ENCODE measurements at places on chromosomes 7 and 10. TPM values are rescaled to one million over a fixed set of nuclear protein-coding genes. Genes with fewer than 3 reads are reported as not detected.

The PARD3 gene
- 41.7 TPM for total RNA-seq

- peak; percentile 80 for DNase-seq
- peaks cover 3% of the 10 kb centered on the region for H3K27me3 ChIP-seq
- peaks cover 4% of the 10 kb centered on the region for H3K36me3 ChIP-seq
- H3K4me1 ChIP-seq, result no peaks in the 10 kb centered on the region
- no peak overlapping the region for H3K27ac ChIP-seq
- peak overlapping the region; percentile 37 for H3K4me3 ChIP-seq
These were observed 860 bp downstream of the SEC31B start for GRCh38 chr10:100518761-100519241.

The TMEM225B gene
- total RNA-seq, result 0.74 TPM

The STK17A gene
- total RNA-seq, result 30.6 TPM

- no peaks in the 10 kb centered on the region for H3K4me1 ChIP-seq
- no peak overlapping the region for H3K4me3 ChIP-seq
- DNase-seq, result peak; percentile 8
- H3K27me3 ChIP-seq, result no peaks in the 10 kb centered on the region
- no peaks in the 10 kb centered on the region for H3K36me3 ChIP-seq
- no peak overlapping the region for H3K27ac ChIP-seq
These were observed 90.6 kb upstream of the PPP2R2D start for GRCh38 chr10:131810036-131810804.

DNA sequence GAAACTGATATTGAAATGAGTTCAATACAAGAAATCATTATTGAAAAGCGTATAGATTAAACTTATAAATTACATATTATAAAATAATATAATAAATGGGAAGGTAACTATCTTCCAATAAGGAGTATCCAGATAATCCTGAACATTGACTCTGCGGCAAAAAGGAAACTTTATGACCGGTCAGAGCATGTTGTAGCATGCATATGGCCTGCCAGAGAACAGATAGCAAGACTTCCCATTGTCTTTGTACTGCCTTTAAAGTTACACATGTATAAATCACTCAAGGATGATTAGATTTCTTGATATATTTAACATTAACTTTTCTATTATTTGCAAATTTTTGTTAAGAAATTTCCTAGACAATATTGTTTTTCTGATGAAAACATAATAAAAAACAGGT is 56.2 kb upstream of the ETV1 start:
- no peaks in the 10 kb centered on the region for H3K27me3 ChIP-seq
- no peaks in the 10 kb centered on the region for H3K4me1 ChIP-seq
- DNase-seq, result no peak

The SPDYE2B gene
- total RNA-seq, result not detected

The CPA2 gene
- total RNA-seq, result 5.2 TPM

GRCh38 chr10:121337427-121337826 is 260.8 kb downstream of the FGFR2 start:
- H3K27me3 ChIP-seq, result no peaks in the 10 kb centered on the region
- H3K4me3 ChIP-seq, result no peak overlapping the region
- H3K27ac ChIP-seq, result no peak overlapping the region

GRCh38 chr10:132855889-132856288 is 69.9 kb upstream of the NKX6-2 start:
- no peaks in the 10 kb centered on the region for H3K27me3 ChIP-seq
- H3K4me1 ChIP-seq, result no peaks in the 10 kb centered on the region
- no peak for DNase-seq
- H3K36me3 ChIP-seq, result no peaks in the 10 kb centered on the region
- H3K27ac ChIP-seq, result no peak overlapping the region

GRCh38 chr7:103524042-103524907 is 78.3 kb upstream of the SLC26A5 start:
- no peak overlapping the region for H3K27ac ChIP-seq
- no peaks in the 10 kb centered on the region for H3K27me3 ChIP-seq
- no peaks in the 10 kb centered on the region for H3K4me1 ChIP-seq
- H3K36me3 ChIP-seq, result no peaks in the 10 kb centered on the region
- no peak overlapping the region for H3K4me3 ChIP-seq
- no peak for DNase-seq

- no peaks in the 10 kb centered on the region for H3K27me3 ChIP-seq
- H3K27ac ChIP-seq, result no peak overlapping the region
- no peak overlapping the region for H3K4me3 ChIP-seq
These were observed 2.6 kb upstream of the CDK6 start for GRCh38 chr7:92838934-92839333.

DNA sequence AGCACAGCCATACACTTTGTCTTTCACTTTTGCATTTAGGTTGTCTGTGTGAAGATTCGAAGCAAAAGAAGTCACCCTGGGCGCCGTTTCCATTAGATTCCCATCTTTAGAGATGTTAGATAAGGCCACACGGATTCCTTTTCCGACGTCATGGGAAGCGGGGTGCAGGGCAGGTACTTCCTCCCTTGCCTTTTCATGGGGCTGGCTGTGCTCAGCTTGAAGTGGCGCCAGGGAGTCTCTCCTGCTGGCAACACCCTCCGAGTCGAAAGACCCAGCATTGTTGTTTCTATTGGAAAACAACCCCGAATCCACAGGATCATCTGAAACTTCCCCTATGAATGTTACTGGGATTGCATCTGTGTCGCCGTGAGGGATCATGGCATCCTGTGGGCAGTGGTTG is 246.4 kb upstream of the GRB10 start:
- no peak overlapping the region for H3K4me3 ChIP-seq
- no peaks in the 10 kb centered on the region for H3K27me3 ChIP-seq
- DNase-seq, result no peak
- H3K27ac ChIP-seq, result no peak overlapping the region
- no peaks in the 10 kb centered on the region for H3K4me1 ChIP-seq

GRCh38 chr10:12971001-12971788 is 30.3 kb downstream of the CCDC3 start:
- H3K27me3 ChIP-seq, result no peaks in the 10 kb centered on the region
- H3K36me3 ChIP-seq, result no peaks in the 10 kb centered on the region
- H3K4me1 ChIP-seq, result no peaks in the 10 kb centered on the region
- H3K27ac ChIP-seq, result no peak overlapping the region
- H3K4me3 ChIP-seq, result no peak overlapping the region

GRCh38 chr7:12296051-12296570 is 85.0 kb downstream of the TMEM106B start:
- H3K36me3 ChIP-seq, result no peaks in the 10 kb centered on the region
- H3K4me3 ChIP-seq, result no peak overlapping the region
- no peaks in the 10 kb centered on the region for H3K27me3 ChIP-seq
- H3K4me1 ChIP-seq, result no peaks in the 10 kb centered on the region
- DNase-seq, result no peak
- no peak overlapping the region for H3K27ac ChIP-seq

The MSMB gene
- not detected for total RNA-seq

DNA sequence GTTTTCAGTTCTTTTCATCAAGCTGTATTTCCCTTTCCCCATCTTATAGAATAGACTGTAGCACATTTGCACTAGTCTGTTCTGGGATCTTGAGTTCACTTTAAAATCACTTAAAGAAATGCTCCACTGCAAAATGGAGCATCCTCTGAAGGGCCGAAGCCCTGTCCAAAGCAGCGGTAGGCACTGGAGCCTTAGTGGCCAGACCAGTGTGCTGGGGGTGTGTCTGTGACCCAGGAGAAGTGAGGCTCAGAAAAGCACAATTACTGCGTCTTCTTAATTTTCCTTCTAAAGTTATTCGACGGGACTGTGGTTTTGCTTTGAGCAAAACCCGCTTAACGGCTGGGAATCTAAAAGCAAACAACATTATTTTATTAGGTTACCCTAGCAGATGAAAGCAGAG is 205.7 kb downstream of the SLC25A13 start:
- H3K4me1 ChIP-seq, result no peaks in the 10 kb centered on the region
- no peaks in the 10 kb centered on the region for H3K36me3 ChIP-seq

GRCh38 chr7:114183311-114184088 is 231.1 kb upstream of the FOXP2 start:
- no peak for DNase-seq
- H3K4me1 ChIP-seq, result no peaks in the 10 kb centered on the region
- no peaks in the 10 kb centered on the region for H3K27me3 ChIP-seq
- no peak overlapping the region for H3K27ac ChIP-seq
- H3K4me3 ChIP-seq, result no peak overlapping the region

The FGFR2 gene
- total RNA-seq, result 40.9 TPM

GRCh38 chr10:117254338-117254737 is 13.4 kb downstream of the SLC18A2 start:
- H3K4me3 ChIP-seq, result no peak overlapping the region
- DNase-seq, result no peak
- H3K27ac ChIP-seq, result no peak overlapping the region
- H3K27me3 ChIP-seq, result no peaks in the 10 kb centered on the region

DNA sequence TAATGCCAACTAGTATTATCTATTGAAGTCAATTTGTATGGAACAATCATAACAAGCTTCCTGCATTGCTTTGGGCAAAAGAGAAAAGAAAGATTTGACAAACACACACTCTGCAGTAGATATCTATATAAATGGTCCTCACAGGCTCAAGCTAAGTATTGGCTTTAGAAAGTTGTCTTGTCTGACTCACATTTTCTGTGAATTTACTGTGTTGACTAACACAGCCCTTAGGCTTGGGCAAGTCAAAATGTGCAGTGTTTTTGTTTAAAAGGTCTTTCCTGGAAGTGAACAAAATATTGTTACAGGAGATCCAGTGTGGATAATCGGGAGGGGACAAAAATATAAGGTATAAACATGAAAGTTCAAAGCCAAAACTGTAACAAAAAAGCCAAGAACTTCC is 194.4 kb downstream of the RELN start:
- DNase-seq, result no peak
- H3K27ac ChIP-seq, result no peak overlapping the region
- no peaks in the 10 kb centered on the region for H3K27me3 ChIP-seq
- no peaks in the 10 kb centered on the region for H3K36me3 ChIP-seq
- no peaks in the 10 kb centered on the region for H3K4me1 ChIP-seq

DNA sequence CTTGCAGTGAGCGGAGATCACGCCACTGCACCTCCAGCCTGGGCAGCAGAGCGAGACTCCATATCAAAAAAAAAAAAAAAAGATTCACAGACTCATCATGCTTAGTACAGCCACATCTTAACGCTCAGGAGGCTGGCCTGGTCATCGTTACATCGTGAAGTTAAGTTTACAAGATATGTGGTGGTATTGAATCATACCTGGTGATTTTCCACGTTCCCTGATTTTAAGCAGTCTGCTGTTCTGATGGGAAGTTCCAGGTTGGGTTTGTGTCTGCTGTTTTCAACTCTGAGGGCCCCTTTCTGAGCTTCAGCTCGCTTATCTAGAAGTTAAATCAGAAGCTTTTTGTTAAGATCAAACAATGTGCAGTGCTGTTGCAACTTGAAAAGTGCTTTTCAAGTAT is 6.9 kb downstream of the PPP2R2D start:
- no peak overlapping the region for H3K27ac ChIP-seq
- H3K27me3 ChIP-seq, result no peaks in the 10 kb centered on the region
- no peak overlapping the region for H3K4me3 ChIP-seq
- H3K36me3 ChIP-seq, result no peaks in the 10 kb centered on the region
- DNase-seq, result no peak
- H3K4me1 ChIP-seq, result peaks cover 9% of the 10 kb centered on the region

- H3K4me3 ChIP-seq, result no peak overlapping the region
- no peak overlapping the region for H3K27ac ChIP-seq
- H3K4me1 ChIP-seq, result no peaks in the 10 kb centered on the region
- DNase-seq, result no peak
These were observed 71.2 kb downstream of the GRB10 start for GRCh38 chr7:50711271-50712175.

- no peaks in the 10 kb centered on the region for H3K4me1 ChIP-seq
- H3K27me3 ChIP-seq, result no peaks in the 10 kb centered on the region
- no peaks in the 10 kb centered on the region for H3K36me3 ChIP-seq
- no peak overlapping the region for H3K27ac ChIP-seq
- H3K4me3 ChIP-seq, result no peak overlapping the region
- no peak for DNase-seq
These were observed 50.3 kb upstream of the ZEB1 start for GRCh38 chr10:31268444-31269303.

DNA sequence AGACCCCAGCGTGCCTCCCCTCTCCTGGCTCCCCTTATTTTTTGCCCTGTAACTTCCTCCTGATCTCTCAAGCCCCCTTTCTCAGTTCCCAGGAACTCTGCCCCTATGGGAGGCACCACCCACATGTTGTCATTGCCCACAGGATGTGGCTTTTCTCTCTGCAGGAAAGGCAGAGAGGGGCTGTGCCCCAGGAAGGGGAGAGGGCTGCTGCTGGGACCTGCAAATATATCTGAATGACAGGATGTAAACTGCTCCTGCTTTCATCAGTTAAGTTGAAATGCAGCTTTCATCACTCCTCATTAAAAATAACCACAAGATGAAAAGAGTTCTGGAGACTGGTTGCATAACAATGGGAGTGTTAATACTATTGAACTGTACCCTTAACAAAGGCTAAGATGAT is 103.3 kb downstream of the CLEC2L start:
- H3K4me1 ChIP-seq, result no peaks in the 10 kb centered on the region
- H3K36me3 ChIP-seq, result no peaks in the 10 kb centered on the region
- no peaks in the 10 kb centered on the region for H3K27me3 ChIP-seq
- no peak for DNase-seq

GRCh38 chr10:61778137-61778536 is 115.4 kb downstream of the CABCOCO1 start:
- no peaks in the 10 kb centered on the region for H3K27me3 ChIP-seq
- H3K36me3 ChIP-seq, result no peaks in the 10 kb centered on the region
- no peak overlapping the region for H3K27ac ChIP-seq
- H3K4me1 ChIP-seq, result no peaks in the 10 kb centered on the region
- no peak for DNase-seq

- no peak overlapping the region for H3K27ac ChIP-seq
- H3K4me3 ChIP-seq, result no peak overlapping the region
- DNase-seq, result no peak
- H3K4me1 ChIP-seq, result no peaks in the 10 kb centered on the region
- no peaks in the 10 kb centered on the region for H3K27me3 ChIP-seq
- no peaks in the 10 kb centered on the region for H3K36me3 ChIP-seq
These were observed 144.1 kb downstream of the EMX2 start for GRCh38 chr10:117686606-117687005.

DNA sequence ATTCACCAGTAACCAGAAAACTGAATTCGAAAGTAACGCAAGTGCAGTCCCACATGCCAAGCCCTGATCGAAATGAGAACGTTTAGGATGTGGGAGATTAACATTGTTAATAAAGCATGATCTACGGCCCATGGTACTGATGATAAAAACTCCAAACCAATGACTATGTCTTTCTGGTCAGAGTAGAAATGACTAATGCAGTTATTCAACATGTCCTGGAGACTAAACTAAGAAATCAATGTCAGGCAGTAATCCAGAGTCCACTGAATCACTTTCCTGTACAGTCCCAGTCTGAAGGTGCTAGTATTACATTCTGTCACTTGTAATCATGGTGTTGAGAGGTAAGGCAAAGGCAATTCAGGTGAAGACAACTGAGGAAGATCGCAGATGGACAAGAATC is 14.4 kb downstream of the NPSR1 start:
- no peak overlapping the region for H3K4me3 ChIP-seq
- H3K4me1 ChIP-seq, result no peaks in the 10 kb centered on the region
- DNase-seq, result no peak
- H3K27ac ChIP-seq, result no peak overlapping the region
- H3K27me3 ChIP-seq, result no peaks in the 10 kb centered on the region
- no peaks in the 10 kb centered on the region for H3K36me3 ChIP-seq

The PLEKHS1 gene
- total RNA-seq, result 13.3 TPM

Data from colonic mucosa (tissue), 4 donors.